HAP-1 (cell line): ENCODE measurements at places on chromosomes 5 and 9.

DNA sequence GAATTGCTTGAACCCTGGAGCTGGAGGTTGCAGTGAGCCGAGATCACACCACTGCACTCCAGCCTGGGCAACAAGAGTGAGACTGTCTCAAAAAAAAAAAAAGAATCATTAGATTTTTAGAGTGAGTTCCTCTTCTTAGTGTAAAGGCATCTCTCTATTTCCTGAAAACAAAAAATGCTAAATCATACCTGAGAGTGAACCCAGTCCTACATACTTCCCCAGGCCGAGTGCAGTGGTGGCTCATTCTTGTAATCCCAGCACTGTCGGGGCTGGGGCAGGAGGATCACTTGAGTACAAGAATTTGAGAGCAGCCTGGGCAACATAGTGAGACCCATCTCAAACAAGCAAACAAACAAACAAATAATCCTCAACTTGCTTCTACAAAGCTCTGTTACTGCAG lies 38.2 kb upstream of the LPAR1 start:
- DNase-seq, result no peak

- DNase-seq, result no peak
These were observed 493.4 kb upstream of the COX7C start for GRCh38 chr5:86124333-86124732.

- DNase-seq, result peak; percentile 68
These were observed at the start of gene ANGPTL2 for GRCh38 chr9:127122176-127123063. Gene ANGPTL2, minus strand, starts transcription at chr9:127122635. Its CDS starts 13,904 bp downstream, at chr9:127108731.

GRCh38 chr5:34480810-34481528 lies 175.2 kb upstream of the RAI14 start:
- DNase-seq, result no peak

DNA sequence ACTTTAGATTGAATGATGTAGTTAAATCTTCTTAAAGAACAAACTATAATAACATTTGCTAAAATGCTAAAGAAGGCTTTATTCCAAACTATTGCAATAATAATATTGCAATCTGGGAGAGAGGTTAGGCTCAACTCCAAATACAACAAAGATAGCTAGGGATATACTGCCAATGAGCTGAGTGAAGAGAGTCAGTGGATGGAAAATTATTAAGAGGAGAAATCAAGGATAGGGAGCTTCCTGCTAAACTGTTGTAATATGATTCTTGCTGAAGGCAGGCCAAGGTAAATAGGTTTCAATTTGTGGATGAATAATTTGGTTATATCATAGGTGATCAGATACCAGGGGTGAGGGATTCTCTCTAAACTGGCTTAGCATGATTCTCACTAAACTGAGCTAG lies 1651.5 kb downstream of the EFNA5 start:
- DNase-seq, result no peak

DNA sequence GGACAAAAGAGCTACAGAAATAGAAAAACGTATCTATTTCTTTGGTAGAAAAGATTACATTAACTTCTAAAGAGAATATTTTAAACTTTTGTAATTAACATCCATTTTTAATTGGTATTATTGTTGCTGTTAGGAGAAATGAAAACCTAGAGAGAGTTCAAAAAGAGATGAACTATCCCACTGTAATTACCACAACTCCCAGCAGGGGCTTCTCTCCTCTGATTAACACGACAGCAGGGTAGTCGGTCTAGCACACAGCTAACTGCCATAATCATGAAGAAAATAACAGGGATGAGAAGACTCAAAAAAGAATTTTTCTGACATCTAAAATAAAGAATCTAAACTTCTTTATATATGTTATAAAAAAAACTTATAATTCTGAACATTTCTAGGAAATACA lies 86.2 kb upstream of the CDH9 start:
- peak; percentile 62 for DNase-seq

- no peak for DNase-seq
These were observed 6.8 kb upstream of the WDR41 start for GRCh38 chr5:77498952-77499351.

- no peak for DNase-seq
These were observed 4.3 kb upstream of the LNPEP start for GRCh38 chr5:96931605-96932004.

DNA sequence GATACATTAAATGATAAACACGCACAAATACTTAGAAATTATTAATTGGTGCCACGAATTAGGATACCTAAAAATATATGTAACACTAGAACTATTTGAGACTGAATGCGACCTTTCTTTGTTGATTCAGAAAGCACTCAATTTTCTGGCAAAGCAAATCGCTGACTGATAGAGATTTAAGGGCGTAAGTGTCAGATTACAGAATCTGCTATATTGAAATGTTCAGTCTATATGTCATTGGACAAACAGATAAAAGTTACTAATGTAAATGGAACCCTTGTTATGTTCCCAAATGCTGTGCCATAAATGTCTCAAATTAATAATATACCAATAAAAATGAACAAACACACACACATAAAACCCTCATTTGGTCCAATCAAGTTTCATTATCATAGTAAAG lies 137.9 kb downstream of the MPDZ start:
- DNase-seq, result no peak

DNA sequence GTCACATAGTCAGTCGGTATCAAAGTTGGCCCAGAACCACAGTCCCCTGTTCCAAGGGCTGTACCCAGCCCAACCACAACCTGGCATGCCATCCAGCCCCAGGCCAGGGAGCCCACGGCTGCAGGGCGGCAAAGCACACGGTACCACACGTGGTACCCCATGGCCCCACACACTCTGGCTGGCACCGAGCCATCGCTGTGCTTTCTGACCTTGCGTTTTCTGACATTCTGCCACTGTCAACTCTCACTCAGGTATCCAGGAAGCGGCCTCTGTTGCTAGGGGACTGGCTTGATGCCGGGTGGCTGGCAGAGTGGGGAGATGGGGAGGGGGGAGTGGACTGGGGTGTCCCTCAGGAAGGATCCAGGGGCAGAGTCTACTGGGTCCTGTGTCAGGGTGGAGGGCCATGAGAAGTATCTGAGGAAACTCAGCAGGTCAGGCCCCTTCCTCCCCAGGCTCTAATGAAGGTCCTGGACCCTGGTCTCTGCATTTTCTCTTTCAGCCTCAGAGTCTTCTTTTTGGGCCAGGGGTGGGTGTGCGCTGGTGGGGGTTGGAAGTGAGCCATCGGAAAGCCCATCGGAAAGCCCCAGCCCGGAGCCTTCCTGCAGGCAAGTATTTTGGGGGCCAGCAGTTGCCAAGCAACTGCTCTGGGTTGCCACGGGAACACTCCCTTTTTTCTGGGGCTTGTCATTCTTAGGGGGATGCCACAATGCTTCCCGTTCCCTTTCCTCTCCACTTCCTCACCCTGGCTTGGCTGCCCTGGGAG lies 21.0 kb upstream of the RALGDS start:
- no peak for DNase-seq

DNA sequence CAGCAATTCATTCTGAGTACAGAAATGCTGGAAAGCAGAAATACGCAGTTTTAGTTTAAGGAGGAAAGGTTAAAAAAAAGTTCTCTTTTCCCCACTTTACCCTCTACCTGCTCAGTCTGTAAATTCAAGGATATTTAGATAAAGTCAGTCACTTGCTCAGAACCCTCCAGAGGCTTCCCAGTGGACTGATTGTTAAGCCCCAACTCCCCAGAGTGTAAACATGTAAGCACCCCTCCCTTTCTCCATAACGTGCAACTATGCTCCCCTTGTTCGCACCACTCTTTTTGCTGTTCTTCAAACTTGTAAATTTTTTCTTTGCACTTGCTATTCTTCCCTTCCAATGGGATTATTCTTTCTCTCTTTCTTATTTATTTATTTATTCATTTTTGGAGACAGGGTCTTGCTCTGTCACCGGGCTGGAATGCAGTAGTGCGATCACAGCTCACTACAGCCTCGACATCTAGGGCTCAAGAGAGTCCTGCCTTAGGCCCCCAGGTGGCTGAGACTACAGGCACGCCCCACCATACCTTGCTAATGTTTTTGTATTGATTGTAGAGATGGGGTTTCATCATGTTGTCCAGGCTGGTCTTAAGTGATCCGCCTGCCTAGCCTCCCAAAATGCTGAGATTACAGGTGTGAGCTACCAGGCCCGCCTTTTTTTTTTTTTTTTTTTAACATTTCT lies 32.5 kb upstream of the ERBIN start:
- DNase-seq, result no peak

DNA sequence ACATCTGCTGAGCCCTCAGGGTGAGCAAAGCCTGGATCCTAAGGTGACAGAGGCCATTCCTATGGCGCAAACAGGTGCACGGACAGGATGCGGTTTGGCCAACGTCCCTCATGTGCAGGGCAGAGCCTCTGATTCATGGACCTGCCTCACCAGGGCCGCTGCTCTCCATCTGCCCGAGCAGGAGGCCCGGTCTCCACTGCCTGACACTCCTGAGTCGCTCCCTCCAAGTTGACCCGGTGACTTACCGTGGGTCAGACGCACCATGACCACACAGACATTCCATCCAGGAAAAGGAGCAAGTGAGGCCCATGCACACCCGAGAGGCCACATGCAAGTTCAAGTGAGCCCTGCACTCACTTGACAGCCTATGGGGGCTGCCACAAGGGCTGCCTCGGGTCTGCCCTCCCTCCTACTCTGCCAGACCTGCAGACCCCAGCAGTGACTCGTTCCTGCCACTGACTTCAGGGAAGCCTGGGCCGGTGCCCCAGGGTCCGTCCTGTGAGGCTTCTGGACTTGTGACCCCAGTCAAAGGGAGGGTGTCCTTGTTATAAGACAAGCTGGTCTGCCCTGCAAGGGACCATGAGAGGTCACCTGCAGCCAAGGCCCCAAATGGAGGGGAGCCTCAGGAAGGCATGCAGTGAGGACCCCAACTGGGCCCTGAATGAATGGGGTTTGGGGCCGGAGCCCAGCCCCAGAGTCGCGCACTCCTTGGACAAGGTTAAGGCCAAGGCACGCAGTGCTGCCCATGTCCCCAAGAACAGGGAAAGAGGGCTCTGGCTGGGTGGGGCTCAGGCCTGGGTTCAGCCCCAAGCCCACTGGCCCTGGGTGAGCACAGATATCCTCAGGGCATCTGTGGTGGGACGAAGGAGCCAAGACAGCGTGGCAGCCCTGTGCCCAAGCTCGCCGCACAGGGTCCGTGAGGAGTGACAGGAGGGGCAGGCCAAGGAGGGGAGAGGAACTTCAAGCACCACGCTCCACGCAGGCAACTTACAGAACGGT lies 10.1 kb downstream of the BRD3OS start:
- no peak for DNase-seq

DNA sequence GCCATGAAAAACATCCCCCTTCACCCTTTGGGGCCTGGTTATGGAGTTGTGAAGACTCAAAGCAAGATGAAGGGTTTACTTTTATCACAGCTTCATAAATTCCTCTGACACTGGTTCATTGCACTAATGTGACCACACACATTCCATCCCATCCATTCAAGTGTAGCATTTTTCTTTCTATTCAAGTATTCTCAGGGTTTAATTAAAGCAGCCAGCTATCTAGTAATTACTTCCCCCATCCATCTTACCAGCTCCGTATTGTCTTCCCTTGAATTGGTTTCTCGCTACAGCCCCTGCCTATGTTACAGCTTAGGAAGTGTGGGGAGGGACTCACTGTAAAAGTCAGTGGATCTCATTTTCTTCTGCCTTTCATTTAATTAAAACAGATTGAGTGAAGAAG lies 387.0 kb upstream of the RFX3 start:
- DNase-seq, result no peak

DNA sequence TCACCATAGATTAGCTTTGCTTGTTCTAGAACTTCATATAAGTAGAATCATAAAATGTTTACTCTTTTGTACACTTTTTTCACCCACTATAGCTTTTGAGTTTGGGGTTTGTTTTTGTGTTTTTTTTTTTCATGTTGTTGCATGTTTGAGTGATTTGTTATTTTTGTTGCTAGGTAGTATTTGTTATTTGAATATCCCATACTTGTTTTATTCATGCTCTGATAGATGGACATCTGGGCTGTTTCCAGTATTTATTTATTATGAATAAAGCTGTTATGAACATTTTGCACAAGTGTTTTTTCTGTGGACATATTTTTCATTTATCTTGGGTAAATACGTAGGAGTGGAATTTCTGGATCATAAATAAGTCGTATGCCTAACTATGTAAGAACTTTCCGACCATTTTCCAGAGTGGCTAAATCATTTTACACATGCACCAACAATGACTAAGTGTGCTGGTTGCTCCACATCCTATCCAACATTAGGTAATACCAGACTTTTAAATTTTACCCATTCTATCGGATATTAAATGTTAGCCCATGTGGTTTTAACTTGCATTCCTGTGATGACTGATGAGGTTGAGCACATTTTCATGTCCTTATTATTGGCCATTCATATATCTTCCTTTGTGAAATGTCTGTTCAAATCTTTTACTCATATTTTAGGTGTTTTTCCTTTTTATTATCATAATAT lies 69.1 kb upstream of the NR4A3 start:
- DNase-seq, result no peak

DNA sequence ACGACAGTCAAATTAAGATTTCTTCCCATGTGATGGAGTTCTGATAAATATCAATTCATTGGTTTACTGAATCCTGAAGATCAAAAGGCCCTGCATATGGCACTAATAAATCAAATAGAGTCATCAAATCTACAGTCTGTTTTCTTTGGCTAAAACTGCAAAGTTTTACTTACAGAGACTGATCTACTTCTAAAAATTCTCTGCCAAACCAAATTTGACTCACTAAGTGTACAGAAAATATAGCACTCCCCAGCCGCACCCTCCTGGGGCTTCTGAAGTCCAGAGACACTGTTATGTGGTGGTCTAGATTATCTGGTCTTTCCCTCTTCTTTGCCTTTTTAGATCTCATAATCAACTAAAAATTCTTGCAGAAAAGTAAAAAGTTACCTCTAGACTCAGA lies 237.7 kb downstream of the MLLT3 start:
- no peak for DNase-seq

- DNase-seq, result no peak
These were observed 25.2 kb upstream of the SYNPO start for GRCh38 chr5:150615141-150615699.

GRCh38 chr9:124857533-124858162 lies 4.1 kb downstream of the RPL35 start:
- no peak for DNase-seq

GRCh38 chr9:3939820-3940219 lies 360.0 kb downstream of the GLIS3 start:
- no peak for DNase-seq
